Activated naive CD4-positive, alpha-beta T cell (primary cell): ENCODE measurements at places on chromosomes 3 and 15.

GRCh38 chr3:131797776-131798175 is 237.0 kb downstream of the CPNE4 start:
- DNase-seq: no peak

GRCh38 chr15:42063122-42063848 is 31.1 kb downstream of the PLA2G4D start:
- DNase-seq: no peak

GRCh38 chr15:72070817-72071447 is 47.0 kb downstream of the MYO9A start:
- no peak for DNase-seq

- no peak for DNase-seq
Observed at GRCh38 chr3:169212086-169212485, 451.4 kb downstream of the MECOM start.

DNA sequence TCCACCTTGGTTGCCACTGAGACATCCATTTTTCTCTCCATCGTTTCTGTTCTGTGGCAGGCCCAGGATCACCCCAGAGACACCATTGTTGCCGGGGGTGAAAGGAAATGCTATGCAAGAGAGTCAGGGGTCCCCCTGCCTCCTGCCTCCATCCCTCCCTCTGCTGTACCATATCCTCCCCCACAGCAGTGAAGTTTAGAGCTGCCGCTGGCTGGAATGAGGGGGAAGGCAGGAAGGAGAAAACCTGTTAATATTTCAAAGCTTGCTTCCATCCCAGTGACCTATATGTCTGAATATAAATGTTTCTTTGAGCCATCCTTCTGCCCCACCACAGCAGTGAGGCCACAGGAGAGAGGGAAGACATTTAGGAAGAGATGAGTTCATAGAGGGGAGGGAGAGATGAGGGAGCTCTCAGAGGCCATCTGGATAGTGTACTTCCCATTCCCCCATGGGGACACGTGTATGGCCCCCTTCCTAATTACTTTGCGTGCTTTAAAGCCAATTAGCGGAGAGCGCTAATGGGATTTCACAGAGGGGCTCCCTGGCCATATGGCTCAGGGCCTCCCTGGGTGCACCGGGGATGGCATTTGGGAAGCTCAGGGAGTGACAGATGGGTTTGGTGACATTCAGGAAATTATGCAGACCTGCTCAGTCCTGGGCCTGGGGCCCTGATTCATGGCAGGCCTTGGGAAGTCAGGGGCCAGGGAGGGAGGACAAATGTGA is 40.4 kb upstream of the CHRNB4 start:
- no peak for DNase-seq

DNA sequence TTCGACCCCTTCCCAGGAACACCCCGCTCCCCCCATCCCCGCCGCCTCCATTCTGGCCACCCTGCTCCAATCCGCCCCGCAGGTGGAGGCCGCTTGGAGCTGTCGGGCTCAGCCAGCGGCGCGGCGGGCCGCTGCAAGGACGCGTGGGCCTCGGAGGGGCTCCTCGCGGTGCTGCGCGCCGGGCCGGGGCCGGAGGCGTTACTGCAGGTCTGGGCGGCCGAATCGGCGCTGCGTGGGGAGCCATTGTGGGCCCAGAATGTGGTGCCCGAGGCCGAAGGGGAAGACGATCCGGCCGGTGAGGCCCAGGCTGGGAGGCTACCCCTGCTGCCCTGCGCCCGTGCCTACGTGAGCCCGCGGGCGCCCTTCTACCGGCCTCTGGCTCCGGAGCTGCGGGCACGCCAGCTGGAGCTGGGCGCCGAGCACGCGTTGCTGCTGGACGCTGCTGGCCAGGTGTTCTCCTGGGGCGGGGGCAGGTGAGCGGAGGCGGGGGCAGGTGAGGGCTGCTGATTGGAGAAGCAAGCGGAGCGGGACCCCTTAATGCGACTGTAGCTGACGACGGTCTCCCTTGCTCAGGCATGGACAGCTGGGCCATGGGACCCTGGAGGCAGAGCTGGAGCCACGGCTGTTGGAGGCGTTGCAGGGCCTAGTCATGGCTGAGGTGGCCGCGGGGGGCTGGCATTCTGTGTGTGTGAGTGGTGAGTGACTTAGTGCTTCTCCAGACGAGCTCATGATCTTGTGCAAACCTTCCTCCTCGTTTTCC is 2.5 kb downstream of the RCCD1 start:
- DNase-seq: no peak

- DNase-seq: no peak
Observed at GRCh38 chr3:177449360-177450006, 252.2 kb upstream of the TBL1XR1 start.

DNA sequence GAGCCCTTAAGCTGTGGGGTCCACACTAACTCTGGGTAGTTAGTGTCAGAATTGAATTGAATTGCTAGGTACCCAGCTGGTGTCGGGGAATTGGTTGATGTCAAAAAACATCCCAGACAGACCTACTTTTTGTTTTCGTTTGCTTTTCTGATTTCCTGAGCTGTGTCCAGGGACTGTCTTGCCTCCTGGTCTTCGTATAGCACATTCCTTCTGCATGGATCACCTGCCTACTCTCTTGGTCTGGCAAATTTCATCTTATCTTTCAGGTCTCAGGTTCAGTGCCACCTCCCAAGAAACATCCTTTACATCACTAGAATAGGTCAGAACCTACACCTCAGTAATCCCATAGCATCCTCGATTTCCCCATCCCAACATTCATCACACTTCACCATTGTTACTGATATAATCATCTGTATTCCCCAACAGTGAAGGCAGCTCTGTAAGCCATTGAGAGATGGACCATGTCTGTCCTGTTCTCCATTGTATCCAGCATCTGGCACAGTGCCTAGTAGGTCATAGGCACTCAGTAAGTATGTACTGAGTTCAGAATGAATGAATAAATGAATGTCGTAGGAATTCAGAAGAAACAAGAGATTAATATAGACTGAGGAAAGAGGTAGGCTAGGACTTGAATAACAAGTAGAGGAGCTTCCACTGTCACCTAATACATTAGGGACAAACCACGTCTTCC is 81.2 kb downstream of the ANP32A start:
- DNase-seq: no peak

GRCh38 chr15:74631408-74631807 is 15.8 kb downstream of the CLK3 start:
- no peak for DNase-seq

- no peak for DNase-seq
Observed at GRCh38 chr3:157487339-157487738, 15.9 kb downstream of the VEPH1 start.

- DNase-seq: no peak
Observed at GRCh38 chr3:116233711-116234357, 211.5 kb downstream of the LSAMP start.

GRCh38 chr15:87816811-87817210 is 439.7 kb downstream of the NTRK3 start:
- no peak for DNase-seq

- no peak for DNase-seq
Observed at GRCh38 chr15:26630857-26631256, 142.0 kb downstream of the GABRB3 start.

GRCh38 chr3:98027085-98027446 is 8.0 kb downstream of the GABRR3 start:
- no peak for DNase-seq

DNA sequence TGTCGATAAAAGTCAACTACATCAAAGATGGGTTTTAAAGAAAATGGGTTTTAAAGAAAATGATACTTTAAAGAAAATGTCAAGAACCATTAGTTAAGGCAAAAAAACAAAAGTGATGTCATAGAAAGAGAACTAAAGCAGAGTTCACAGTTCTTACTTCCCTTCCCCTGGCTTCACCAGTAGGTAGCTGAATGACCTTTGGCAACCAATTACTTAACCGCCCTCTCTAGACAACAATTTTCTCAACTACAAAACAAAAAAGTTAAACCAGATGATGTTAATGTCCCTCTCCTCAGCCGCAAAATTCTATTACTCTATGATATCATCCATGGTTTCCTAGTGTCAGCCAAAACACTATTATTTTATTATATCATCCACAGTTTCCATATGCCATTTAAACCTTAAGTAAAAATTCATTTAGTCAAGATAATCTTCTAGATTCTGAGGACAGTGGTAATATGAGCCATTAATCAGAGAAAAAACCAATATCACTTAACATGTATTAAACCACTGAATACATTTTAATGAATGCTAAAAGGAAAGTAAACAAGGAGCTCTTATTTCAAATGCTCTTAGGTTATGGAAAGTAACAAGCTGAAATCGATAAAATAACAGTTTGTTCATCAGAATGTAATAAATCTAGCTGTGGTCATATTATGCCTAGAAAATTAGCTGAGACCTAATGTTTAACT is 13.1 kb downstream of the RYK start:
- DNase-seq: no peak

DNA sequence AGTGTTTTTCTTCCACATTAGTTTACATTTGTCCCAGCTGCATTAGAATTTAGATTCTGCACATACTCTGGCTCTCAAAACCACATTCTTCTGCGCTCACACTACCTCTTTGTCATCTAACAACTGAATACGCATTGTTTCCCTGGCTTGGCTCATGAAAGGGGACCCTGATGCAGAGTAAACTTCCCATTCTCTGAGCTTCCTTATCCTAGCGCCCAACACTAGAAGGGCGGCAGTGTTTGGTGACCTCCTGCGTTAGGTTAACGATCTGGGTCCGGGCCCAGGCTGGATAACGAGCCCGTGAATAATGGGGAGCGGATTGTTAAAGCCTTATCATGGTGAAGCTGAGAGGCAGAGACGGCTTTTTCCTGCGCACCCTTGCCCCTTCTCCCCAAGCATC is 63.9 kb downstream of the ETV5 start:
- no peak for DNase-seq

GRCh38 chr3:101931081-101931480 is 81.8 kb downstream of the NFKBIZ start:
- DNase-seq: no peak

GRCh38 chr3:122273498-122273897 is 51.5 kb upstream of the CSTA start:
- DNase-seq: no peak

GRCh38 chr3:62496503-62496902 is 123.2 kb upstream of the FEZF2 start:
- DNase-seq: no peak

DNA sequence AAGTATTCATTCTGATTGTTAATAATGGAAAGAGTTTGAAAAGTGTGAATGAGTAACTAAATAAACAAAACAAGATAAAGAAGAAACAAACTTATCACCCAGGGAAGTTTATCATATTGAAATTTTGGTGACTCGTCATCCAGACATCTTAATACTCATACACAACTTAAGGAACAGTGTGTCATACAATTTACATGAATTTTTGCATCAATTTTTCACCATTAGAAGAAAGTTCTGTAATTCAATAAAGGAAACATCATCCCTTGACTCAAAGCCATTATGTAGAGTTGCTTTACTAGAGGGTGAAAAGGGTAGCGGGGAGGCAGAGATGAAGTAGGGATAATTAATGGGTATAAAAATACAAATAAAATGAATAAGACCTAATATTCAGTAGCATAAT is 536.2 kb downstream of the GRM7 start:
- DNase-seq: no peak

GRCh38 chr3:49842843-49843517 is 13.4 kb downstream of the TRAIP start:
- DNase-seq: no peak

DNA sequence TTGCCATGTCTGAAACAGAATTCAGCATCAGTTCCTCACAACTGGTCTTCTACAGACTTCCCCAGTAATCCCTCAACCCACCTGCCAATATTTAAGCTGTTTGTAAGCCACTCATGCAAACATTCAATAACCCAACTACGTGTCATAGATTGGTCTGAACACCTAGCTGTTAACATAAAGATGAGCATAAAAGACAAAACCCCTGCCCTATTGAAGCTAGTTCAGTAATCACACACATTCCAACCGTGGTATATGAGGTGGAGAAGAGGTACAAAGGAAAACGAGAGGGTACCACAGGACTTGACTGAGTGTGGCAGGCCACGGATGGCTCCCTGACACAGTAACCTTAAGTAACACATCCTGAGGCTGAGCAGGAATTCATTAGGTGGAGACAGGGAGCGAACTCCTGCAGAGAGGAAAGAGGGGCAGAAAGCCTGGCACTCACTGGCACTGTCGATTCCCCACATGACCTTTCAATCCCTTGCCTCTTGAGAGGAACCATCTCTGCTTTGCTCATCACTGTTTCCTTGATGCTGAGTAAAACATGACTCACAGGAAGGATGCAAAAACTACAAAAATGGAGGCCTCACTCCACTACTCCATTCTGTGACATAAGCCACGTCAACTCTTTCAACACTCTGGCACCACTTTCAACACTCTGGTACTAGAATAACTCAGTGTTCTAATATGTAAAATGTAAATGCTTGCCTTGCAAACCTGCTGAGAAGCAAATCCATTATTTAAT is 31.3 kb downstream of the RPN1 start:
- DNase-seq: no peak

- no peak for DNase-seq
Observed at GRCh38 chr3:152261329-152261728, 7.4 kb upstream of the MBNL1 start.

DNA sequence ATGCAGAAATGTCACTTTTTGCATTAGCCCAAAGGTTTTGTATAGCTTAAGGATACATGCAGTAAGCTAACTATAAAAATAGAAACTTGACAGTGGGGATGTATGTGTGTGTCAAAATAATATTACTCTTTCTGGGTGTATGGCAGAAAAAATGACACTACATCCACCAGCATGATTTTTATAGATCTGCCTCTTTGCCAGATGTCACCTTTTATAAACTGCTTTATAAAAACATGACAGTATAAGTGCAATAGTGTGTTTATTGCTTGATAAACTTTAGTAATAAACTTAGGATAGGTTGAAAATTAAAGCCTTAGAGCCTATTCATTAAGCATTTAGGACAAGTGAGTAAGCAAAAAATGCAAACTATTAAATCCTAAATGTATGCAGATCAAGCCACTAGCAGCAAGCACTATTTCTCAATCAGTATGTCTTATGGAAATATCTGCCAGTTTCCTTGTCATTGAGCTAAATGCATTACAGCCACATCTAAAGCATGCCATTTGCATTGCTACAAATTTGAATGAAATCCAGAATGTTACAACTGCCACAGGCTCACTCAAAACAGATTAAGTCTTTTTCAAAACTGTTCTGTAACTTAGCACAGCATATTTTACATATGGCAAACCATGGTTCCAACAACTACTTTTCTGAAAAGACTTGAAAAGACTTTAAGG is 935.0 kb downstream of the FHIT start:
- DNase-seq: no peak

GRCh38 chr3:134374105-134374790 is at the start of gene AMOTL2:
Gene AMOTL2, minus strand, starts transcription at chr3:134374447. Its CDS starts 3,014 bp downstream, at chr3:134371433.
- no peak for DNase-seq

- no peak for DNase-seq
Observed at GRCh38 chr3:66665021-66665695, 164.3 kb upstream of the LRIG1 start.

- no peak for DNase-seq
Observed at GRCh38 chr3:24360957-24361356, 133.7 kb downstream of the THRB start.

DNA sequence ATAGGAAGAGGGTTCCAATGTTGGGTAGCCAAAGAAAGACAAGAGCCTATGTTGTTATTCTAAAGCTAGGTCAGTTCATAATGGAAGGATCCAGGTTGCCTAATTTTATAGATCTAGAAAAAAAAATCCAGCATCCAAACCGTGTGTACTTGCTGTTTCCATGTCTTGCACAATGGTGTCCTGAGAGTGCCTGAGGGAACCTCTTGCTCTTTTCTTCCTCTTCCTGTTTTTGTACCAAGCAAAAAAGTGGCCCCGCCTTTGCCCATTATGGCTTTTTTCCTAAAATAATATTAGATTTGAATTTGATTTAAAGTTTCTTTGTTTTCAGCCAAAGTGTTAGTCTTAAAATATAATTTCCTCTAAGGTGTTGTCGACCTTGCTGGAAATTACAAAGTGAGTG is 224.4 kb downstream of the RYR3 start:
- no peak for DNase-seq

GRCh38 chr15:42511007-42511391 is 15.6 kb downstream of the SNAP23 start:
- DNase-seq: no peak
